ENCODE measurements at places on chromosomes 13 and 19. TPM values are rescaled to one million over a fixed set of nuclear protein-coding genes. Genes with fewer than 3 reads are reported as not detected.

The LYL1 gene
- total RNA-seq = 0.72 TPM

The ZNF350 gene
- total RNA-seq = 5.2 TPM

The MCEMP1 gene
- total RNA-seq = not detected

The MAP3K10 gene
- 19.3 TPM for total RNA-seq

The FAM124A gene
- total RNA-seq = 2.6 TPM

The LILRB3 gene
- total RNA-seq = 0.05 TPM

The SIPA1L3 gene
- 35.8 TPM for total RNA-seq

The RNF17 gene
- total RNA-seq = not detected

The DACT3 gene
- 0.39 TPM for total RNA-seq

The PPP6R1 gene
- 121 TPM for total RNA-seq

The ANGPTL8 gene
- total RNA-seq = not detected

The USP12 gene
- total RNA-seq = 20.6 TPM

The TRPC4 gene
- total RNA-seq = 0.18 TPM

The TNFAIP8L1 gene
- total RNA-seq = 4.8 TPM

The CBY2 gene
- not detected for total RNA-seq

The GRIN2D gene
- 9.5 TPM for total RNA-seq

The KRI1 gene
- 18.6 TPM for total RNA-seq

The ZNF44 gene
- total RNA-seq = 0.66 TPM

The TEX29 gene
- total RNA-seq = 0.19 TPM

The GTF2F1 gene
- 65.9 TPM for total RNA-seq

The KRTDAP gene
- not detected for total RNA-seq

The SLC1A6 gene
- not detected for total RNA-seq

The APOC4 gene
- not detected for total RNA-seq

The PODNL1 gene
- 1.2 TPM for total RNA-seq

The MBD3L3 gene
- total RNA-seq = not detected

The DNAAF3 gene
- 7.2 TPM for total RNA-seq

The KCNRG gene
- total RNA-seq = 0.42 TPM

The NALCN gene
- 5.0 TPM for total RNA-seq

The CELF5 gene
- total RNA-seq = 0.53 TPM

The S1PR2 gene
- 1.4 TPM for total RNA-seq

The IGLON5 gene
- total RNA-seq = not detected

The PLIN4 gene
- 0.27 TPM for total RNA-seq

The GPR12 gene
- total RNA-seq = not detected

The ZNF541 gene
- total RNA-seq = not detected

The CYP2S1 gene
- total RNA-seq = 26.4 TPM

The TINCR gene
- total RNA-seq = 3.5 TPM

The ATP4B gene
- not detected for total RNA-seq

The IL12RB1 gene
- total RNA-seq = not detected

The ZNF383 gene
- total RNA-seq = 7.7 TPM

The ZSCAN4 gene
- not detected for total RNA-seq

The CLDND2 gene
- 9.1 TPM for total RNA-seq

The BEST2 gene
- not detected for total RNA-seq

The F2RL3 gene
- not detected for total RNA-seq

The CD79A gene
- 1.0 TPM for total RNA-seq

The TYROBP gene
- total RNA-seq = not detected

The KL gene
- 0.02 TPM for total RNA-seq

The MAMSTR gene
- total RNA-seq = 0.42 TPM

The KIR2DL1 gene
- total RNA-seq = not detected

The NKG7 gene
- not detected for total RNA-seq

The ACTN4 gene
- 901 TPM for total RNA-seq

The ZNF439 gene
- total RNA-seq = not detected

The SIGLEC14 gene
- total RNA-seq = not detected

The ZNF799 gene
- total RNA-seq = 1.7 TPM

The HSH2D gene
- 0.08 TPM for total RNA-seq

The GYS1 gene
- total RNA-seq = 17.3 TPM

The ZNF491 gene
- not detected for total RNA-seq

The C13orf42 gene
- total RNA-seq = not detected

Data from A549 treated with CpdA at 1 μM for 4 hours (cell line).